ENCODE measurements at places on chromosomes 2 and 18.

DNA sequence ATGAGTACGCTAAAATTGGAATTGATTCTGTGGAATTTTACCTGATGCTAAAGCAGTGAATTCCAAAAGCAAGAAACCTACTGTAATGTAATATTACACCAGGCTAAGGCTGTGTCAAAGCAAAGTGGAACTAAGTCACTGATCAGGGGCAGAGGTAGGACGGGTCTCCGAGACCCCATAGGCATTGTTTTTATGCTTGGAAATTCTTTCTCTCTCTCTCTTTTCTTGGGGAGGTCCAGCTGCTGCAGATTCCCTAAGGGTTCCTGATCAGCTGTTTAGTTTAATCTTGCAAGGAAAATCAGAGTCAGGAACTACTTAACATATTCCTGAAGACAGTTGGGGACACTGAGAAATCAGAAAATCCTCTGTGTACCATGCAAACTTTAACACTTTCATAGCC is 220.2 kb downstream of the SRBD1 start:
- no peak for DNase-seq

DNA sequence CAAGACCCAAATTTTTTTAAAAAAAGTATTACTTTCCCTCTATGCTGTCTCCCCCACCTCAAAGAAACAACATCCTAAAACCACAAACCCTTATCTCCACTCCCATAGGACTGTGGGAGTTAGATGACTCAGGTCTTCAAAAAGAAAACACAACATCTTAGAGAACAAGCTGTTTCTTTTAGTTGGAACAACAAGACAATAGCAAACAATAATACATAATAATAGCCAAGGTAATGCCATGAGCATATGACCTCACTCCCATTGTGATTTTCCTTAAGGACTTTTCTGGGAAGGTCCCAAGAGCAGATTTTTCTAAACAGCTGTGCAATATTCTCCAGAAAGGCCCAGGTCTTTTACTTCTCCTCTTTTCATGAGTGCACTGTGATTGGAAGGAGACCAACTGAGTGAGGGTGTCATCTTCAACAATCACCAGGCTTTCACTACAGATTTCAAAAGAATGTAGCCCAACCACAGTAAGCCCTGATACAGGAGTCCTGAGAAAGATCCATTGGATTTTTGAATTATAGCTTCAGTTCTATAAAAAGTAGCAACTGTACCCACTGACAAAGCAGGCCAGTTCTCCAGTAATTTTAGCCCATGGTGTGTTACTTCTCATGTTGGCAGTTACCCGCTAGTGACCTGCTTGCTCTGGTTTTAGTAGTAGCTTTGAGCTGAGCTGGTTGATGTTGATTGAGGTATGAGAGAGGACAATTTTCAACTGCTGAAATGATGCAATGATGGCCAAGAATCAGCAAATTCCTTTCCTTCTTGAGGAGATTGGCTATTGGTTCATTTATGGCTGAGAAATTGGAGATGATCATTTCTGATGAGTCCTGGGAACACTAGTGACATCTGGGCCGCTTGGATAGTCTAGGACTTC is 144.5 kb upstream of the TCF4 start:
- no peak for DNase-seq

GRCh38 chr2:28835781-28836180 is 25.1 kb downstream of the SPDYA start:
- no peak for DNase-seq

- no peak for DNase-seq
Observed at GRCh38 chr18:25795213-25795612, 295.2 kb downstream of the SS18 start.

DNA sequence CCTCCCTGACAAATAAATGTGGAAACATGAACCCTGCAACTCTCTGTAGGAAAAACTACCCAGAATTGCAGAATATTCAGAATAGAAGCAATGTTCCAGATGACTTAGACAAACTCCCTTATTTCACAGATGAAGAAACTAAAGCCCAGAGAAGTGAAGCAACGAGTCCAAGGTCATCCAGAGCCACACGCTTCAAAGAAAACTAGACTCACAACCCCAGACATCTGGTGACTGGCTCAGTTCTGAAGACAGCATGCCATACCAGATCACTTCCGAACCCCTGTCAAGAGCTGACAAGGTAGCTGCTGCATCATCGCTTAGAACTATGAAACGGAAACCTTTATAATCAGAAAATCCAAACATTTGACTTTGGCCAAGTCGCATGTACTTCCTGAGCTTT is 101.3 kb downstream of the PID1 start:
- no peak for DNase-seq

DNA sequence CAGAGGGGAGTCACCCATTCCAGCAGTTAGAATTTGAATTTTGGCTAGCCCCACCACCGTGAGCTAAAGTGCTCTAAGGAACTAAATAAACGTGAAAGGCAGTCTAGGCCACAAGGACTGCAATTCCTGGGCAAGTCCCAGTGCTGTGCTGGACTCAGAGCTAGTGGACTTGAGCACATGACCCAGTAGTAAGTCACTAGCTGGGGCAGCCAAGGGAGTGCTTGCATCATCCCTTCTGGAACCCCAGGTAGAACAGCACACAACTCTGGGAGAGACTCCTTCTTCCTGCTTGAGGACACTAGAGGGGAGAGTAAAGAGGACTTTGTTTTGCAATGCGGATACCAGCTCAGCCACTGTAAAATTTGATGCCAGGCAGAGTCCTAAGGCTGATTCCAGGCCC is 672.2 kb downstream of the CPS1 start:
- no peak for DNase-seq

- DNase-seq = no peak
Observed at GRCh38 chr18:1177232-1177631, 272.6 kb downstream of the ADCYAP1 start.

DNA sequence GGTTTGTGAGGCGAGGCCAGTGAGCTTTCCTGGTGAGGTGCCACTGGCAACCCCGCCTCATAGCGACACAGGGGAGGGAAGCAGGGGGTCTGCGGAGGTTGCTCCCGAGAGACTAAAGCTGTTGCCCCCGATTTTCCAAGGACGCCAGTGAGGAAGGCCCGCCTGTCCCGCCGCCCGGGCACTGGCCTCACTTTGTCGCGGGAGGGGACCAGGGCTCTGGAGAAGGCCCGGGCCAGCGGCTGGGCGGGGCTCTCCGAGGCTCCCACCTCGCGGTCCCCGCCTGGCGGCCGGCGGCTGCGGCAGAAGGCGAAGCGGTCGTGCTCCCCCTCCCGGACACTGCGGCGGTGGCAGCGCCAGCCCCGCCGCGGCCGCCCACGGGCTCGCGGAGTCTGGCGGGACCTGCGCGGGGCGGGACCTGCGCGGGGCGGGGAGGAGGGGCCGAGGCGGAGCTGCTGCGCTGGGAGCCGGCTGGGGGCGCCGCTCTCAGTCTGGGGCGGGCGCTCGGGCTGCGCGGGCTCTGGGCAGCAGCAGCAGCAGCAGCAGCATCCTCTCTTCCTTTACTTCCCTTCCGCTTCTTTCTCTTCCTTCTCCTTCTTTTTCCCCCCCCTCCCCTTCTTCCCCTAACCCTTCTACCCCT is at the start of gene MAP2:
TSS of gene MAP2 (plus strand) at position 486 of the 637 bp plus-strand sequence. CDS start 229,124 bp downstream, outside the sequence.
- peak; percentile 38 for DNase-seq

DNA sequence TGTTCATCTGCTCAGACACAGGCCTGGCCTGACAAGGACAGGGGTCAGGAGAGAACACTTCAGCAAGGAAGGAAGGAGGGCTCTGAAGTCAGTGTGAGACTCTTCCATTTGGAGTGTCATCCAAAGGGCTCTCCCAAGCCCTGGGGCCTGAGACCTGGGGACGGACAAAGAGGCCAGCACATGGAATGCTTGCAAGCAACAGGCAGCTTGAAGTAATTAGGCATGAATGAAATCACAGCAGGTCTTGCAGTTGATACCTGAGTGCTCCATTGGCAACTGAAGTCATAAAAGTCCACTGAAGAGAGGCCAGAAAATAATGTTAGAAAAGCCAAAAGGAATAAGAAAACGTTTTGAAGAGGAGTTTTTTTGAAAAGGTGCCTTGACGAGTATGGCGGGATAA is 231.7 kb downstream of the VAPA start:
- DNase-seq = no peak

DNA sequence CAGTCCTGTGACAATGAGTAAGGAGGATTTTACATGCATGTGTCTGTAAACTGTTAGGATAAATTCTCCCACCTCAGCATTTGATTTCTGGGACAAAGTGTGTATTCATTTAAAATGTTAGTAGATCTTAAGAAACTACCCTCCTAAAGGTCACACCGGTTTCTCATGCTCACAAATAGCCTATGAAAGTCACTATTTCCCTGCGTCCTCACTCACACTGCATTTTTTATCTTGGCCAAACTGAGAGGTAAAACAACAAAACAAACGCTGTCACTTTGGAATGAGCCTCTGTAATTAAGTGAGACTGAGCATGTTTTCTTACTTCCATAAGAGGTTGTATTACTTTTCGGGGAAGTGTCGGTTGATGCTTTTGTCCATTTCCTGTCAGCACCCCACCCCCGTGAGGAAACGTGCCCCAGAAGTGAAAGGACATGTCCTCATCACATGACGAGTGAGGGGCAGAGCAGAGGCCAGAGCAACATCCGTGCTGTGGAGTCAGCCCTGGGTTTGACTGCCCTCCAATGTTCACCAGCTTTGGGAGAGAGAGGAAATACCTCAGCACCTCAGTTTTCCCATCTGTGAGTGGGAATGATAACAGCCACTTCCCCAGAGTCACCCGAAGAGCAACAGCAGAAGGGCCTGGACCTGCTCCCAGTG is 3.1 kb downstream of the GYPC start:
- no peak for DNase-seq

DNA sequence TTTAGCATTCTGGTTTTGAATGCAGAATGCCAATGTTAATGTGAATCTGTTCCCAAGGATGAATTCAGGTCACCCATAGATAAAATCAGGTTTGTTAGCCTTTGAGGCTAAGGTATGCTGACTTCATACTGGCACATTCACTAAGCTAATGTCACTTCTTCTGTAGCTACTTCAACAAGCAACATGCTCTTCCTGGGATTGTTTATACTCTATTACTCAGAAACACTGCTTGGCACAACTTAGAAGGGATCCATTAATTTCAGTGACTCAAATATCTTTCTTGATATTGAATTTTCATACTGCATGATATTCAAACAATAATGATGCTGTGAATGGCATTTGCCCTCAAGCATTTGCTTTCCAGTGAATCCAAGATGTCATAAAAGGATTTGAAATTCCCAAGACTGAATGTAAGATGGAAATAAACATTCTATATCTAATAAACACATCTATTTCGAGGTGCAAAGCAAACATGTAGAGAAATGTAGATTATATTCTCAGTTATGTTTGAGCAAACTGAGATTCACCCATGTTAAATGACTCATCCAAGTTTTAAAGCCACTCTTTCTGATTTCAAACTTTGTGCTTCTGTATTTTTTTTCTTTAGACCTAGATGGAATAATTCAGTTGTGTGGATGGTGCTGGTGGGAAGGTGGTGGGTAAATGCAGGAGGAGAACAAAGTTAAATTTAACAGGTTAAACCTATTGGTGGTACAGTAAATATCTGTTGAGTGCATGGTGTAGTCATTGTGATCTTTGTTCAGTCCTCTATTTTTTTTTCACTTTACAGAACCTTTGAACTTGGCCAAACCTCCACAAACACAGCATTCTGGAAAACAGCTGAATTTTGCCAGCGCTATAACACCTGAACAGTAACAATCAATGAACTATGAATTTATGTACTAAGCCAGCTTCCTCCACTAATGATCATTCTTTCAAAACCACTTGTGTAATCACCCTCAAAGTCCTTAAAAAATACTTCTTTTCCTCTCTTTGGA is 162.1 kb upstream of the XIRP2 start:
- no peak for DNase-seq

GRCh38 chr18:74512321-74513053 is 16.3 kb downstream of the CNDP2 start:
- DNase-seq = no peak

- DNase-seq = no peak
Observed at GRCh38 chr2:98013407-98014042, 17.8 kb upstream of the TMEM131 start.

- DNase-seq = no peak
Observed at GRCh38 chr2:21910832-21911507, 787.2 kb downstream of the TDRD15 start.

DNA sequence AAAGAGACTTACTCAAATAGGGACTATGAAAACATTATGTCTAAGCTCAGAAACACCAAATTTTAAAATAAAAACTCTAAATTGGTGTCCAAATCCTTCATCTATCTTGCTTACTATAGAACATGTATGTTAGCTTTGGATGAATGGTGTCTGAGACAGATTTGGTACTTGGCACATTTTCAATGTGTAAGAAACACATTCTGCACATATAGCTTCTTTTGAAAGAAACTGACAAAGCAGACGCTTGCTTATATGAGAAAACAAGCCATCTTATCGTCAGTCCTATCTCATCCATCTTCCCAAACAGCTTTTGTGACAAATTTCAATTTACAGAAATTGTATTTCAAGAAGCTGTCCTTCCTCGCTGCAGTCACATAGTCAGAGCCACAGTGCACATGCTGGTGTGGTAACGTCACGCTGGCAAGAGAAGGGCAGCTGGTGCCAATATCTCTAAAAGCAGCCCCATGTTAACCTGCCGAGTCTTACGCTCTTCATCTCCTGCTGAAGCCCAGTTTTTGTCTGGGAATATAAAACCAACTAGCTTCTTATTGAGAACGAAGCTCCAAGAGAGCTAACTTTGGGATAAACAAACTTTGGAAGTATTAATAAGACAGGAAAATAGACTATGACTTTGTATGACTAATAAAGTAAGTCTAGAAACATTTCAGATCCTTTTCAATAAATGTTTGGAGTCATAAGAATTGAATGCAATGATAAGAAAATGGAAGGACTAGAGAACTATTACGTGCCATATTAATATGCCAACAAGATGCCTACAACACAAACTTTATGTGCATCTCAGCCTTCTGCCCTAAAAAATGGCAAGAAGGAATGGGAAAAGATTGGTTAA is 74.9 kb upstream of the TFCP2L1 start:
- DNase-seq = no peak

DNA sequence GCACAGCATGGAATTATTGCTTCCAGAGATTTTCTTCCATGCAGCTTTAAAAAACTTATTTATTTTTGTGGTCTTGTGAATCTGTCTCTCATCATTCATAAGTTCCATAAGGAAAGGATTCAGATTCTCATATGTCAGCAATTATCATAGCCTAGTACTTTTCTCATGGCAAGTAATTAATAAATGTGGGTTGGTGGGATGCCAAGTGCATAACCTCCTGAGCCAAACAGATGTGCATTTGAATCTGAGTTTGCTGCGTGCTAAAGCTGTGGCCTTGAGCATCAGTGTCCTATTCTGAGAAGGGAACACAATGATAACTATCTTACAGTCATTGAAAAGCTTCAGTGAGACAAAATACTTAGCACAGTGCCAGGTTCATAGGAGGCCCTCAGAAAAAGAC is 331.9 kb downstream of the PDE11A start:
- peak; percentile 64 for DNase-seq

- DNase-seq = no peak
Observed at GRCh38 chr18:56789004-56789888, 138.1 kb downstream of the WDR7 start.

GRCh38 chr18:59700535-59700967 is 3.3 kb upstream of the CCBE1 start:
- DNase-seq = no peak

GRCh38 chr2:70657246-70657645 is 103.6 kb upstream of the TGFA start:
- no peak for DNase-seq

- no peak for DNase-seq
Observed at GRCh38 chr2:206105541-206105940, 19.6 kb upstream of the INO80D start.
